ENCODE measurements at places on chromosomes 5 and 9.

GRCh38 chr9:78238046-78239038 is 2.5 kb downstream of the CEP78 start:
- no peak for DNase-seq

GRCh38 chr9:69937360-69937759 is 106.3 kb upstream of the MAMDC2 start:
- no peak for DNase-seq

DNA sequence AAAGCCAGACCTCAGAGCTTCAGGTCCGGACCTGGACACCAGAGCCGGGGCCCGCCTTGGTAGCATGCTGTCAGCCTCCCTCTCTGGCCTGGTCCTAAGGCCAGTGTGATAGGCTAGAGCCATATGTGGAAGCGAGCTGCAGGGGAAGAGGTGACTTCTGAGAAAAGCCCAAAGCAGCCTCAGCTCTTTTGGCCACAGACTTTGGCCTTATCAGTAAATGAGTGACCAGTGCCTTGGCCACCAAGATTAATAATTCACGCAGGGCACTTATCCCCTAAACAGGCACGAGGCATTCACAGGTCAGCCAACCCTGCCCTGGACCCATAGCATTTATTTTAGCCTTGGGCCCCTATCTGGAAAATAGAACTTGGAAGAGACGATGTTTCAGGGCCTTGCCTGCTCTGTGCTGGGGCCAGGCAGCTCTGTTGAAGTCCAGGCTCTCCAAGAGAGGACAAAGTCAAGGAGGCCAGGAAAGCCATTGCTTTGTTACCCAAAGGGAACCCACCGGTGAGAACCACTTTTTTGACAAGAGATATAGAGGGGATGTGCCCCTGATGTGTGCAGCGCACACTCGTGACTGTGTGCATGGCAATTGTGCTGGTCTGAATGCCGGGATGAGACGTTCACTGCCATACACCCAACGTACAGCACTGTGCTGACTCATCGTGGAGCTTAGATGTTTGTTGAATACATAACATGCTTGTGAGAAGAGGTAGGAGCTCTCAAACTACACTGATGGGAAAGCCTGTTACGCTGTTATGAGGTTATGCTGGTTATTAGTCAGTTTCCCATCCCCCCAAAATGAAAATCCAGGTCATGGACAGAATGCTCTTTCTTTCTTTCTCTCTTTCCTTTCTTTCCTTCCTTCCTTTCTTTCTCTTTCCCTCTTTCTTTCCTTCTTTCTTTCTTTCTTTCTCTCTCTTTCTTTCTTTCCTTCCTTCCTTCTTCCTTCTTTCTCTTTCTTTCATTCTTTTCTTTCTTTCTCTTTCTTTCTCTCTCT is 5.0 kb upstream of the SLC34A1 start:
- DNase-seq = no peak

- no peak for DNase-seq
These were observed 6.7 kb downstream of the NCBP1 start for GRCh38 chr9:97640325-97640724.

- DNase-seq = no peak
These were observed 69.1 kb downstream of the ZNF366 start for GRCh38 chr5:72438141-72438540.

DNA sequence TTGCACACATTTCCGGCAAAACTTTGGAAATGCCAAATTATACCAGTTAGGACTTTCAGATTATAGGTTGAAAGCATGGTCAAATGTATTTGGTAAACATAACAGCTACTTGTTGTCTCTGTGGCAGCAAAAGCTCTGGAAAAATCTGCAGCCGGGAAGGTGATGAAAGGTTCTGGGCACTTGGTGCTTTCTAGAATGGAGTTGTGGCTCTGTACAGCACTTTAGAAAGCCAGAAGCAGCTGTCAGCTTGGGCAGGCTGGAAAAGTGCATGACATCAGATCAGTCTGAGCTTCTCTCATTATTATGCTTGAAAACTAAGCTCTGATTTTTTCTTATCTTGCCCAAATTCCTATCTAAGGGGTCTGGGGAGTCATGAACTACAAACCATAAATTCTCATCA is 118.6 kb upstream of the MAST4 start:
- DNase-seq = no peak

- DNase-seq = no peak
These were observed 71.4 kb downstream of the ASTN2 start for GRCh38 chr9:117343427-117343826.

- DNase-seq = peak; percentile 87
These were observed at the start of gene WDR36 for GRCh38 chr5:111092062-111092853. WDR36 (plus strand) TSS chr5:111092348; CDS start chr5:111092457, 109 bp downstream.

- no peak for DNase-seq
These were observed 30.3 kb downstream of the CAST start for GRCh38 chr5:96692441-96692840.

GRCh38 chr9:110601098-110601497 is 21.6 kb upstream of the SVEP1 start:
- DNase-seq = no peak

DNA sequence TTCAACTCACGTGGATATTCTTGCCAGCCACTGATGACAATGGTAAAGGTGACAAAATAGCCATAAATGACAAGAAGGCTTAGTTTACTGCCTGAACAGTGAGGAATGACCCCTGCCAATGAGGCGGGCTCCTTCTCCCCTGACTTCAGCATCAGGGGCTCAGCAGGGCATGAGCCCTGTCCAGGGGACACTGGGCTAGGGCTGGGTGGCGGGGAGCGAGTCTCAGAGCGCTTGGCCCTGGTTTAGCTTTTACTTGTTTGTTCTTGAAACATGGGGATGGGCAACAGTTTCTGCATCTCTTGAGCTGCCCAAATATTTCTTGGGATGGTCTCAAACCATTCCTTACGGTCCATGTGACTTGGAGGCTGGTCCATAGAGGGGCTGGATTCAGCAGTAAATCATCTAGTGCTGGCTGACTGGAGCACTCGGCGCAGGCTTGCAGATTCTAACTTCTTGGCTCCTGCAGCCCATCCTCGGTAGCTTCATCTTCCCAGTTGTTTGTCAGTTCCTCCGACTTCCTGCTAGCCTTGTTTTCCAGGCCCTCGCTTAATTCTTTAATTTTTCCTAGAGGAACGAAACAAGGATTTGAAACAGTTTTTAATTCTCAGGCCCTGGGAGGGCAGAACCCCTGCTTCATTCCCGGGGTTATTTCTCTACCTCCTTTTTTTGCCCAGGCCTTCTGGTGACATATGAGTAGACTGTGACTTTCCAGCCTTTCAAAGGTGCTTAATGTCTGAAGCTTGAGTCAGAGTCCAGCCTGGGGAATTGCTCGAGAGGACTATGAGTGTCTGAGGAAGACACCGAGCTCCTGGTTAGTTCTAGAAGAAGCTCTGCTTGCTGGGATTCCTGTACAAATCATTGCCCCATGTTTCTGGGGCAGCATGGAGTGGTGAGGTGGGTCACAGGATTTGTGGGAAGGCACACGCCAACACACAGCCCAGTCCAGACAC is 4.5 kb upstream of the HMCN2 start:
- DNase-seq = no peak

DNA sequence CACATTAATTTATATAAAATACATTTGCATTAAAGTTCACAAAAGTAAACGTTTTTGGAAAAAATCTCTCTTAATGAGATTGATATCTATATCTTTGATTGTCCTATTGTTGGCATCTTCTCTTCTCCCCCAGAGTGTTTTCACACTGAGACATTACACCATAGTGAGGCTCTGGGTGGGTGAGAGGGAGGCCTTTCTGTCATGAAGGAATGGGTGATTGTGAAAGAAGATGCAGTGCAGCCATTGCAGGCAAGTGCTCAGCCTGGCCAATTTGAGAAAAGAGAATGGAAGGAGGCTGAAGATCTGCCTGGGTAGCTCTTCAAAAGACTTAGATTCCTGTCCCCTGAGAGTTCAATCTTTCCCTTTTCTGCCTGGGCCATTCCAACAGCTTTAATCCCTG is 140.8 kb downstream of the SLC12A2 start:
- no peak for DNase-seq

- no peak for DNase-seq
These were observed 341.4 kb downstream of the ARHGEF28 start for GRCh38 chr5:73967347-73967746.

DNA sequence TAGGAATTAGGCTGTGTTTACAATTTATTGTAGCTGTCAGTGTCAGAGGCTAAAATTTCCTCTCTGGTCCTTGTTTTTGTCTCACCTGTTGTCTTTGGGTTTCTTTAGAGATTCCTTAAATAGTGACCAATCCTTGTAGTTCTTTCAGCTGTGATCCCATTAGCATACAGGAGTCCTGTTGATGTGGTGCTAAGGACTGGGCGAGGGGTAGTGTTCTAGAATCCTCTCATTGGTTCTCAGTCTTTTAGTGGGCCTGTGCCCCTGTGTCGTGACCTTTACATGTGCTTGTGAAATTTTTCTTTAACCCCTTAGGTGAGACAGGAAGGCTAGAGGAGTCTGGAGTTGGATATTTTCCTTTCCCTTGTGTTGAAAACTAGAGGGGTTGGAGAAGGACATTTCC is 51.2 kb downstream of the ZNF618 start:
- DNase-seq = no peak

DNA sequence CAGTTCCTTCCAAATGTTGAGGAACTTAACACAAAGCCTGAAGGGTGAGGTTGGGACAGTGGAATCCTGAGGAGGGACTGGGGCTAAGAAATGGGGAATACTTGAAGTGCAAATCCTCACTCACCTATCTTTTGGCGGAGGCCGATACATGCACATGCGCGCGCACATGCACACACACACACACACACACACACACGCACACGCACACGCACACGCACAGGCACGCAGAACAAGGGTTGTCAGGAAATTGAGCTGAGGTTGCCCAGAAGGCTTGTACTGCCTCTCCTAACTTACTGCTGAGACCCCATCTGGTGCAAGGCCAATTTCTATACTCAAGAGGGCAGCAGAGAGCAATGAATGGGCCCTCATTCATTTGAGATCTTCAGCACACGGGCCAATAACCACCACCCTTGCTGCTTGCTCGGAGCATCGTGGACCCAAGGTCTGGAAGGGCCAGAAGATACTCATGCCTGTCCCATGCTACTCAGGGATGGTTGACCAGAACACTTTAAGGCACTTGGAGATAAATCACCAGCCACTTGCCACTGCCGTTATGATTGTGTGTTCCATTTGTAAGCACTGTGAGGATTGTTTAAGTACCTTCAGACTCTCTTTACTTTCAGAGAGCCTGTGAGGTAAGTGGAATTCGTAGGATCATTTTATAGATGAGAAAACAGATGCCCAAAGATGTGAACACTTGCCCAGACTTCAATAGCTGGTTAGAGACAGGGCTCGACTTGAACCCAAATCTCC is 21.5 kb downstream of the BTF3 start:
- peak; percentile 45 for DNase-seq

DNA sequence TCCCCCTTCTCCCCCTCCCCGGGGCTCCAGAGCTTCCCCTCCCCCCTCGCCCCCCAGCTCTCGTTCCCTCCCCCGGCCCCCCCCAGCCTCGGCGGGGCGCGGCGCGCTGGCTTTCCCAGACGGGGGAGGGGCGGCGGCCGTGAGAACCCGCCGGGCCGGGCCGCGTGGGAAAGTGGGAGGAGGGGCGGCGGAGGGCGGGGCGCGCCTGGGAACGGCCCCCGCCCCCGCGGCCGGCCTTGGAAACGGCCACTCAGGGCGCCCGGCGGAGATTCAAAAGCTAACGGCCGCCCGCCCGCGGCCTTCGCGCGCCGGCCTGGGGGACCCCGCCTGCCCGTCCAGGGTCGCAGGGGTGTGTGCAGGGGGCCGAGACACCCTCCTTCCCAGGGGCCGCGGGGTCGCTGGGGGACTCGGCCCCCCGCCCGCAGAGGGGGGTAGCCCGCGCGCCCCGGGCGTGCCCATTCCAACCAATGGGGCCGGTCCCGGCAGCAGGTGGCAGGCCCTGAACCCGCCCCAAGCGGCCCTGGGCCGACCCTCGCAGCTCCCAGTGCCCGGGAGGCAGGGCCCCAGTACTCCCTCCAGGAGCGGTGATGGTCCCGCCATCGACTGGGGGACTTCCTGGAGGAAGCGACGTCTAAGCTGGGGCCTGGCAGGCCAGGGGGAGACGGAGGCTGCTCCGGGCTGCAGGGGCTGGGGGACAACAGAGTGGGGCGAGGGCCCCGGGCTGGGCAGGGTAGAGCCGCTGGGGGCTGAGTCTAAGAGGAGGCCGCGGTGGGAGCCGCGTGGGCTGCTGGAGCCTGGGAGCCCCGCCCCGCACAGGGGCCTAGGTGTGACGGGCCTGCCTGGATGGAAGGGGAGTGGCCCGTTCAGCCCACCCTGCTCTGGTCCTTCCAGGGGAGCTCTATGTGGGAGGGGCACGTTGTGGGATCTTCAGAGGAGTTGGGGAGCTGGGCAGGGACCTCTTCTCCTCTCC is 14.2 kb upstream of the NRARP start:
- DNase-seq = no peak

DNA sequence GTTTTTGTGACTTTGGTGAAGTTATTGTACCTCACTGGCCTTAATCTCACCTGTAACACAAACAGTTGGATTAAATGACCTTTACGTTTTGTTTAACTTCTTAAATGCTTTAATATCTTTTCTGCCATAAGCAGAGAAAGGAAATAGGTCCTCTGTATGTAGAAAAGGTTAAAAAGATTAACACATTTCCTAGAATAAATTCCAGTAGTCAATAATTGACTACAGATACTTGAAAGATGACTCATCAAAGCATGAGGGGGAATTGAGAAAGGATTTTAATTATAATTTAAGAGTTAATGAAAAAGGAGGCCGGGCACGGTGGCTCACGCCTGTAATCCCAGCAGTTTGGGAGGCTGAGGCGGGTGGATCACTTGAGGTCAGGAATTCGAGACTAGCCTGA is 35.8 kb upstream of the CMYA5 start:
- no peak for DNase-seq

- no peak for DNase-seq
These were observed 233.7 kb downstream of the ARHGEF28 start for GRCh38 chr5:73859696-73860095.

DNA sequence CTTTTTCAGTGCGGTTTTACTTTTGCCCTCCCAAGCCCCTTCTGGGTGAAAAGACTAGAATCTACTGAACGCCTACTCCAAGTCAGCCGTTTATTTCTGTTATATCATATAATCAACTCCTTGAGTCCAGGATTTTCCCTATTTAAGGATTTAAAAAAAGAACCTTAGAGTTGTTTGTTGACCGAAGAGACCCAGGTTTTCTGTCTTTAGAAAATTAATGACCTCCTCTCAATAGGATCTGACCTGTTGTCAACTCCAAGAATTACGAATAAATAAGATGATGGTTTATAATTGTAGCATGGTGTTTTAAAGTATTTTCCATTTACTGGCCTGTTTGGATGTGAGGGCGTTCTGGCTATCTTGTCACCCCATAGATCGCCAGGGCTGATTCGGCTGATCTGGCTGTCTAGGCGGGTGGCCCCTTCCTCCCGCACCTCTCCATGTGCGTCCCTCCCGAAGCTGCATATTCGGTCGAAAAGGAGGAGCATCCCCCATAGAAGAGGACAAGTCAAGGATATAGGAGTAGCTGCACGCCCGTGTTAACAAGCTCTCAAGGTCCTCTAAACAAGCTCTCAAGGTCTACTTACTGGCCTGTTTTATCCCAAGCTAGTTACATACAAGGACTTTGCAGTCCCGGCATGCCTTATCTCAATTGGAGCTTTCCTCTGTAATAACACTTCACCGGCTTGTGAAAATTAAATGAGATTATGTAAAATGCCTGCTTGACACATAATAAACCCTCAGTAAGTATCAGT is 1.1 kb upstream of the UBAP2 start:
- no peak for DNase-seq

- DNase-seq = no peak
These were observed 176.9 kb upstream of the ADAMTS16 start for GRCh38 chr5:4963265-4963664.

- no peak for DNase-seq
These were observed 71.3 kb downstream of the ERP44 start for GRCh38 chr9:100027543-100027942.
